Osteoblast (primary cell): ENCODE measurements at places on chromosomes 13 and 19.

GRCh38 chr13:30341815-30342570 is 34.6 kb upstream of the KATNAL1 start:
- H3K27me3 ChIP-seq = no peaks in the 10 kb centered on the region
- DNase-seq = peak; percentile 90

GRCh38 chr19:38210458-38210987 is 13.5 kb downstream of the DPF1 start:
- H3K27ac ChIP-seq = no peak overlapping the region
- no peak for DNase-seq
- no peaks in the 10 kb centered on the region for H3K27me3 ChIP-seq

GRCh38 chr19:51097166-51097738 is 11.0 kb downstream of the CTU1 start:
- peak; percentile 98 for DNase-seq
- H3K4me3 ChIP-seq = no peak overlapping the region
- H3K27me3 ChIP-seq = no peaks in the 10 kb centered on the region
- peaks cover 6% of the 10 kb centered on the region for H3K4me1 ChIP-seq
- H3K27ac ChIP-seq = no peak overlapping the region
- H3K36me3 ChIP-seq = peaks cover 9% of the 10 kb centered on the region

DNA sequence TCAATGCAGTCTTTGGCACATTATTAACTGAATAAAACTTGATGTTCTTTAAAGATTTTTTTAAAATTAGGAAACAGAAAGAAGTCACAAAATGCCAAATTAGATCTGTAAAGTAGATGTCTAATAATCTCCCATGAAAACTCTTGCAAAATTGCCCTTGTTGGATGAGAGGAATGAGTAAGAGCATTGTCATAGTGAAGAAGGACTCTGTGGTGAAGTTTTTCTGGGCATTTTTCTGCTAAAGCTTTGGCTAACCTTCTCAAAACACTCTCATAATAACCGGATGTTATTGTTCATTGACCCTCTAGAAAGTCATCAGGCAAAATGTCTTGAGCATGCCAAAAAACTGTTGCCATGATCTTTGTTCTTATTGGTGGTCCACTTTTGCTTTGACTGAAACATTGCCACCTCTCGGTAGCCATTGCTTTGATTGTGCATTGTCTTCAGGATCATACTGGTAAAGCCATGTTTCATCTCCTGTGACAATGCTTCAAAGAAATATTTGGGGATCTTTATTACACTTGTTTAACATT is 549.3 kb downstream of the LIG4 start:
- peak; percentile 46 for DNase-seq
- H3K36me3 ChIP-seq = no peaks in the 10 kb centered on the region
- H3K4me3 ChIP-seq = no peak overlapping the region
- H3K4me1 ChIP-seq = no peaks in the 10 kb centered on the region
- H3K27me3 ChIP-seq = no peaks in the 10 kb centered on the region

GRCh38 chr19:2815923-2816322 is 3.7 kb upstream of the ZNF554 start:
- no peak overlapping the region for H3K4me3 ChIP-seq
- H3K4me1 ChIP-seq = no peaks in the 10 kb centered on the region
- peaks cover 6% of the 10 kb centered on the region for H3K36me3 ChIP-seq
- H3K27ac ChIP-seq = no peak overlapping the region

- no peak overlapping the region for H3K4me3 ChIP-seq
- H3K27ac ChIP-seq = no peak overlapping the region
- no peaks in the 10 kb centered on the region for H3K27me3 ChIP-seq
- no peaks in the 10 kb centered on the region for H3K4me1 ChIP-seq
- no peak for DNase-seq
Measured at GRCh38 chr13:56317841-56318240, 822.9 kb upstream of the PRR20A start.
